ENCODE measurements at places on chromosomes 3 and 15.
A peak's percentile ranks its signal among the peaks of the same experiment; 100 is the strongest.

- no peak for DNase-seq
These were observed 143.6 kb upstream of the UBE2E1 start for GRCh38 chr3:23662079-23662617.

DNA sequence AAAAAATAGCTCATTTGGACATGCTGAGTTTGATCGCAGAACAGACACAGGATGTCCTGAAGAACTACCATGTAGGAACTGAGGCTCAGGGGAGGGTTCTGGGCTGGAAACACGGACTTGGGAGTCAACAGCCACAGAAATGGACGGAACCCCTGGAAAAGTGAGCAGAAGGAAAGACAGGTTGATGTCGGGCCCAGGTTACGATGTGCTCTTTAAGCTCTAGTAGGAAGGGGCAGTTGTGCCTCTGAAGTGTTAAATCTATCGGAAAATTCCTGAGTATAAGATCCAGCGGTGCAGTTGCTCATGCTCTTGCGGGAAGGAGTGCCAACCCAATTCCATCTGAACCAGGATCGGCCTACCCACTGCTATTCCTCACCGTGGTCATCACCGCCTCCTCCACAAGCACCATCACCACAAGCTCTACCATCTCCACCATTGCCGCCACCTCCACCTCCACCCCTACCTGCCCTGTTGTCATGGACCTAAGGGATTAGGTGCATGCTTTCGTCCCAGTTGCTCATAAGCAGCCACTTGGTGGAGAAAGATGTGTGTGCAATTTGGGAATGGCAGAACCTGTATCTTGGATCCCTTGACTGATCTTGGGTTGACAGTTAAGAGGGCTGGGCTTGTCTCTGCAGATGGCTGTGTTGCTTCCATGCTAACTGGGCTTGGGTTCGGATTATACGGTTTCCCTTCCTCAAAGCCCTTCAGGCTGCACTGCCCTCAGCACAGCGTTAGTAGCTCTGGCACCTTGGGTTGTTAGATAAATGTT lies 108.5 kb downstream of the ASB7 start:
- DNase-seq, result no peak

GRCh38 chr3:71442652-71443042 lies 140.9 kb downstream of the FOXP1 start:
- no peak for DNase-seq

- DNase-seq, result no peak
These were observed 29.1 kb upstream of the VIPR1 start for GRCh38 chr3:42473083-42473932.

GRCh38 chr3:148026009-148026588 lies 616.9 kb downstream of the ZIC1 start:
- no peak for DNase-seq

GRCh38 chr3:126180477-126181397 lies at the start of gene ALDH1L1:
ALDH1L1 (minus strand) TSS chr3:126180586; CDS start chr3:126160979, 19,607 bp downstream.
- DNase-seq, result peak; percentile 22

- DNase-seq, result no peak
These were observed 16.0 kb downstream of the TOMM70 start for GRCh38 chr3:100384733-100385525.

- no peak for DNase-seq
These were observed 129.1 kb downstream of the ATP10A start for GRCh38 chr15:25733856-25734679.

DNA sequence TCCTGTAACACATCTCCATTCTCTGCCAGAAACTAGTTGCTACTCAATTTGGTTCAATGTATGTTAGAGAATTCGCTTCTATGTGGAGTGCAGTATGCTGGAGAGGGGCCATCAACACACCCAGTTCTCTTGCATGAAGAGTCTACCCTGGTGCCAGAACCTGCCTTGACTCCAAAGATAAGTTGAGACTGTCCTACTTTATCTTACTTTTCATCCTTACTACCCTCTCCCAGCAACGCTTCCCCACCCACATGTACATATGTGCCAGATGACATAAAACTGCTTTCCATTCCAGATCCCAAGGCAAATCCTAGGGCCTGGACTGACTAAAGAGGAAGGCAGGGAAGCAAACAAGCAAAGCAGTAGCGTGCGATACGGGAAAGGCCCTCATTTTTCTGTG lies 442.6 kb upstream of the THRB start:
- DNase-seq, result no peak

DNA sequence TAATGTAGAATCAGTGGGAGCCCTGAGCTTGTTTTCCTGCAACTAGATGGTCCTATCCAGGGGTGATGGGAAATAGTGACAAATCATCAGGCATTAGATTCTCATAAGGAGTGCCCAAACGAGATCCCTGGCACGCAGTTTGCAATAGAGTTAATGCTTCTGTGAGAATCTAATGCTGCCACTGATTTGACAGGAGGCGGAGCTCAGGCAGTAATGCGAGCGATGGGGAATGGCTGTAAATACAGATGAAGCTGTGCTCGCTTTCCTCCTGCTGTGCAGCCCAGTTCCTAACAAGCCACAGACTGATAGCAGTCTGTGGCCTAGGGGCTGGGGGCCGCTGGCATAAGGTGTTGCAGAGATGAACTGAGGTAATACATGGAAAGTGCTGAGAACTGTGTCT lies 28.3 kb upstream of the TMEM42 start:
- DNase-seq, result no peak

- DNase-seq, result peak; percentile 86
These were observed 323.8 kb upstream of the DNAJC19 start for GRCh38 chr3:181313335-181313734.

- DNase-seq, result no peak
These were observed 47.4 kb upstream of the TMC3 start for GRCh38 chr15:81421461-81421860.

- no peak for DNase-seq
These were observed 10.5 kb upstream of the ABHD2 start for GRCh38 chr15:89077750-89078149.

DNA sequence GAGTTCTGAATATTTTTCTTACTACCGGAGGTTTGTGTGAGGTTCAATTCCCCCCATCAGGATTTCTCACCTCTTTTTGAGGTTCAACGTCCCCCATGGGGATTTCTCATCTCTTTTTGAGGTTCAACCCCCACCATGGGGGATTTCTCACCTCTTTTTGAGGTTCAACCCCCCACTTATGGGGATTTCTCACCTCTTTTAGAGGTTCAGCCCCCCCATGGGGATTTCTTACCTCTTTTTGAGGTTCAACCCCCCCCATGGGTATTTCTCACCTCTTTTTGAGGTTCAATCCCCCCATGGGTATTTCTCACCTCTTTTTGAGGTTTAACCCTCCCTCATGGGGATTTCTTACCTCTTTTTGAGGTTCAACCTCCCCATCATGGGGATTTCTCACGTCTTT lies 26.3 kb downstream of the NDUFB4 start:
- no peak for DNase-seq

- no peak for DNase-seq
These were observed 88.7 kb downstream of the ARIH1 start for GRCh38 chr15:72562878-72563277.

DNA sequence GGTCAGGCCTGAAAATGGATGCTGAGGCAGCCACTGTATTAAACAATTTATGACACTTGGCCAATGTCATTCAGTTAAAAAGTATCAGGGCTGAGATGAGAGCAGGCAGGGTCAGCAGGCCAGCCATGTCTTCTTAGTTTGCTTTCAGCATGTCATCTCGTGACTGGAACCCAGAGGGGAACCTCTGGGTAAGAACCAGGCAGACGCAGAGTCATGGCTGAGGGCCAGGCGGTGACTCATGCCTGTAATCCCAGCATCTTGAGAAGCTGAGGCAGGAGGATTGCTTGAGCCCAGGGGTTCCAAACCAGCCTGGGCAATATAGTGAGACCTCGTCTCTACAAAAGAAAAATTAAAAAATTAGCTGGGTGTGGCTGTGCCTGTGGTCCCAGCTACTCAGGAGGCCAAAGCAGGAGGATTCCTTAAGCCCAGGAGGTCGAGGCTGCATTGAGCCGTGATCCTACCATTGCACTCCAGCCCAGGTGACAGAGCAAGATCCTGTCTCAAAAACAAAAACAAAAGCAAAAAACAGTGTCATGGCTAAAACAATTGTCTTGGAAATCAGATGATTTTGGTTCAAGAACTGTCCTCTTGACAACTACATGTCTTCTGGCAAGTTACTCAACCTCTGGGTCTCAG lies 11.7 kb downstream of the BCL2L10 start:
- no peak for DNase-seq

GRCh38 chr3:171699601-171700000 lies 110.7 kb downstream of the PLD1 start:
- DNase-seq, result no peak

DNA sequence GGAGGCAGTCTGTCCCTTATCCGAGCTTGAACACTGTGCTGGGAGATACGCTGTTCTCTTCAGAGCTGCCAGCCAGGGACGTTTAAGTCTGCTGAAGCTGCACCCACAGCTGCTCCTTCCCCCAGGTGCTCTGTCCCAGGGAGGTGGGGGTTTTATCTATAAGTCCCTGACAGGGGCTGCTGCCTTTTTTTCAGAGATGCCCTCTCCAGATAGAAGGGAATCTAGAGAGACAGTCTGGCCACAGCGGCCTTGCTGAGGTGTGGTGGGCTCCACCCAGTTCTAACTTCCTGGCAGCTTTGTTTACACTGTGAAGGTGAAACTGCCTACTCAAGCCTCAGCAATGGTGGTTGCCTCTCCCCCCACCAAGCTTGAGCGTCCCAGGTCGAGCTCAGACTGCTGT lies 319.9 kb upstream of the GRM7 start:
- no peak for DNase-seq

DNA sequence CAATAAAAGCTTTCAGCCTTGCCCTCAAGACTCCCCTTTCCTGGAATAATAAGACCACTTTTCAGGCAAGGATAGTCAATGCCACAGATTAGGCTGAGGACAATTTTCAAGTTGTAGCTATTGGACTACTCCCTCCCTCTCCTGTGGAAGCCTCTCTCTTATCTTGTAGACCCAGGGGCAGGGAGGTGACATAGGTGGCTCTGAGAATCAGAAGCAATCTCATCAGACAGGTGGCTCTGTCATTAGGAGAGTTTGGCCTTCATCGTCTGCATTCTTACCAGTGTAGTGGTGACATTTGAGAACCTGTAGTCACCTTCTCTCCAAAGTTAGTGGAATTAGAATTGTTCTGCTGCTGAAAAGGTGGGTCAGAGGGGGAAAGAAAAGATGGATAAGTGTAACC lies 80.0 kb downstream of the LARS2 start:
- DNase-seq, result no peak

DNA sequence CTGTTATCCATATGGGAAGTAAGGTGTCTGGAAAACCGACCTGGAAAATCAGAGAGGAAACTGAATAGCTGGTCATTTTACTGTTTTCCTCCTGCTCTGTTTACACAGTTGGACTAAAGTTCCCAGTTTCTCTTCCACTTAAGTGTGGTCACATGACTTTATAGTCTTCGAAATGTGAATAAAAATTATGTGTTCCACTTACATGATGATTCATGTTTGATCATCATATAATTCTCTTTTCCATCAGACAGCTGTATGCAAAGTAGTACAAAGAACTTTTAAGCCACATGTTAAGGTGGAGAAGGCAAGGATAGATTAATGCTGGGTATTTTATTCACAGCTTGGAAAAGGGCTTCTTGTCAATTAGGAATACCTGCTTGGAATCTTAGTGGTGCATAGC lies 525.5 kb upstream of the BCHE start:
- DNase-seq, result no peak

GRCh38 chr3:144458283-144458682 lies 486.7 kb downstream of the DIPK2A start:
- no peak for DNase-seq

GRCh38 chr15:90407871-90408317 lies 19.9 kb downstream of the IQGAP1 start:
- DNase-seq, result no peak

DNA sequence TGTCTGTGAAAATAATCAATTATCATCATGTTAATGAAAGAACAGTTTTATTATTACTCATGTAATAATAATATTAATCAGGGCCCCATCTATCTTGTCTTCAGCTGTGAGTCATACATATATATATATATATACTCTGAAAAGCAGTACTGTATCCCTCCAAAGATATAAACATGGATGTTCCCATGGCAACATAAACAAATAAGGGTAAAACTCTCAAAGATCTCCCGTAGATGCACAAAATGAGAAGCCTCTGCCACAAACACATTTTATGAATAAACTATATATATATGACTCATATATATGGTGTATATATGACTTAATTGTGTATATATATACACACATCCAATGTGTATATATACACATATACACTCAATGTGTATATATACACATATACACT lies 163.8 kb upstream of the ARHGEF26 start:
- DNase-seq, result no peak

DNA sequence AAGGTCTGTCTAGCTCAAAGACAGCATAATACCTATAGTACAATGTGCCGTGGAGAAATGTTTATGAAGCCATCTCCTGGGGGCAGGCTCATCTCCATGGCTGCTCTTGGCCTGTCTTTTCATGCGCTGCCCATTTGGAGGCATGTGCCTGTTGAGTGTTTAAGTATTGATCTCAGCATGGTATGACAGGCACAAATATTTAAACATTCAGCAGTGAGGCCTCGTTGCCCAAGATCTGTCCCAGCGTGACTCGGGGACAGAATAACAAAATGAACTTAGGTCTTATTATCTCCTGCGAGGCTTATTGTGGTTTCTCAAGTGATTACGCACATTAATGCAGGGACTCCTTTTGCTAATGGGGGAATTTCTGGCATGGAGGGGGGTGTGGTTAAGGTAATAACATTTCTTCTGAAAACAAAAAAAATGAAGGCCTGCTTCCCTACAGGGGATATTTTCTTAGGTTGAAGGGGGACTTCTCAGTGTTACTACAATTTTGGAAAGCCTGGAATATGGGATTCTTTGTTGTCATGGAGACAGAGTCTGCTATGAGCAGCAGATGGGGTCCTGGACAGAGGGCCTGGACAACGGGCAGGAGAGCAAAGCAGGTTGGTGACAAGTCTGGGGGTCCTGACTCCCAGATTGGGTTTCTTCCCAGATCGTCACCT lies 4.4 kb upstream of the SLC6A1 start:
- no peak for DNase-seq

- DNase-seq, result peak; percentile 68
These were observed 627 bp upstream of the FAM131A start for GRCh38 chr3:184336547-184337398.

- DNase-seq, result no peak
These were observed 244.5 kb downstream of the FGF12 start for GRCh38 chr3:192482809-192483208.

DNA sequence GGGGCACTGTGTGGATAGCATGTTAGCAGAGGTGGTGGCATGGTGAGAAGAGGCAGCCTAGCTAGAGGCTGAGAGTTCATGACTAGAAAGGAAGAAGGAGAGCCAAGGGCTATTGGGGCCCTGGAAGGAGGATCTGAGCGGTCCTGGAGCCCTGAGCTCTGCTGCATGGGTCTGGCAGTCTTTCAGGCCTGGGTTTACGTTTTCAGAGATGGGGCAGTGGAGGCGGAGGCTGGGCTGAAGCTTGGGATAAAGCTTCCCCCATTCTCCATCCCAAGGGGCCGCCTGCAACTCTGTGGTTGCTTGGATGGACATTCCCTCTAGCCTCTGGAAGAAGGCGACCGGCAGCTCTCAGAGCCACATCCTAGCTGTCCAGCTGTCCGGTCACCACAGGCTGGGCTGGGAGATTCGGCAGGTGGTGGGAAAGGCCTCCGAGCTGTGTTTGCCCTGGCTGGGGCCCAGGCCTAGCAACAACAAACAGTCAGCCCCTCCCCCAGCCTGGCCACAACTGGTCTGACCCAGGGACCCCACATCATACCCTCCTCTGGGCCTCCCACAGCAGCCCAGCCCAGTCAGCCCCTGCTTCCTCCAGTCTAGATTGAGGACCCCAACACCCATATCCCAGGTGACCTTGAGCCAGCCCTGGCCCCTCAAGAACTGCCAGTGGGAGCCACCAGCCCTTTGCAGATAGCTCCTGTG lies 1.8 kb upstream of the SLC38A3 start:
- no peak for DNase-seq

- DNase-seq, result peak; percentile 62
These were observed 6.7 kb upstream of the ACSBG1 start for GRCh38 chr15:78241017-78241416.

All from NCI-H345 (cell line).